Brain microvascular endothelial cell (primary cell): ENCODE measurements at places on chromosomes 3 and 15.

- no peak for DNase-seq
Observed at GRCh38 chr3:104316118-104316517, 1050.6 kb upstream of the ALCAM start.

DNA sequence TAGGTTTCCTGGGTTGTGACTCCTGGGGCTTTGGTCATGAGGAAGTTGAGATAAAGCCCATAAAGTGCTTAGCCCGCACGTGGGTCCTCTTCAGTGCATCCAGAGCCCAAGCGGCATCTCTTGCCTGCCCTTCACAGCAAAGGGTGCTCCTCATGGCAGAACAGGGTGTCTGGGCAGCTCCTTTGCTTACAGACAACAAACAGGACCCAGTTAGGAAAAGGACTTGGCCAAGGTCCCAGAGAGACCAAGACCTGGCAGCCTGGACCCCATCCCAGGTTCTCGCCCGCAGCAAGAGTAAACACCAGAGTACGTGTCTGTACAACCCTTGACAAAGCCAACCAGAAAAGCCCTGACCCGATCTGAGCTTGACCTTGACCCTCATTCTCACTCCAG, 27.0 kb downstream of the ALS2CL start:
- DNase-seq = no peak

- DNase-seq = no peak
Observed at GRCh38 chr15:85398822-85399221, 18.4 kb downstream of the AKAP13 start.

- no peak for DNase-seq
Observed at GRCh38 chr3:101996832-101997231, 147.5 kb downstream of the NFKBIZ start.

DNA sequence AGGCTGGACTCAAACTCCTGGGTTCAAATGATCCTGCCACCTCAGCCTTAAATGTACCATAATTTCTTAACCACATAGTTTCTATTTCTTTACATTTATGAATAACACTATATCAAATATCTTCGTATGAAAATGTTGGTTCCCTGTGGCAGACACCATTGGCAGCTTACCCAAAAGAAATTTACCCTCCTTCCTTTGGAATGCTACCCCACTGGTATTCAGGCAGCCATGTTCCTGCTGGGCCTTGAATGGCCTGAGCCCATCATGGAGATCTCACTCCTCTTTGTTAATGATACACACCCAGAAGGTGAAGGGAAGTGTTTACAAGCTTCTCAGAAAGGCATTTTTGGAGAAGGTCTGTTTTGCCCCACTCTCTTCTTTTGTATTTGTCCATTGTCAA, 94.3 kb upstream of the RNF7 start:
- DNase-seq = no peak

GRCh38 chr3:125767641-125768040, 172.3 kb upstream of the OSBPL11 start:
- DNase-seq = no peak

GRCh38 chr3:30155755-30156154, 450.6 kb upstream of the TGFBR2 start:
- no peak for DNase-seq

DNA sequence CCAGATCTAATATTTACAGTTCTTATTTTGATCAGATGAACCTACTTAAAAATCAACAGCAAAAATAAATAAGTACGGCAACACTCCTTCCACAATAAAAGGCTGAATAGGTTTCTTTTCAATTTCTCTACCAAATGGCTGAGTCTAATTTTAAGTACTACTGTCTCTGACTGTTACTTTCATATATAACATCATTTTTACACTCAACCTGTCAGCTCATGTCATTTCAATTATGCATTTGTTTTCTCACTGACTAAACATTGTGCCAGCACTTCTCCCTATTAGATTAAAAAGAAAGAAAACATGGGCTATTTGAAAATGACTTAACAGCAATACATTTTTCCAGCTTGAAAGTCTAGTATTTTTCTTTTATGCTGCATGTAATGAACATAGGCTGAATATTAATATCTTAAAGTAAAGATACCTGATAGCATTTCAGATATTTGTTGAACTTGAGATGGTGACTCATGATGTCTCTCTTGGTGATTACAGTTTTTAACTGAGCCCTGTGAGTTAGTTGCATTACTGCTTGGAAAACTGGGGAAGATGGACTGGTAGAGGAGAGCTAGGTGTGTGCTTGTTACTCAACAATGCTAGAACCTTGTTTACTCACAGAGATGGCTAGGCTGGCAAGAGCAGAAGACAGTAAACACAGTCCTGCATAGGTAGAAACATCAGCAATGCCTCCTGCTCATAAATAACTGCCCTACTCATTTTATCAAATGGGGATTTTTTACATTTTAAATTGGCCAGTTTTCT, 73.9 kb downstream of the PEX5L start:
- no peak for DNase-seq

DNA sequence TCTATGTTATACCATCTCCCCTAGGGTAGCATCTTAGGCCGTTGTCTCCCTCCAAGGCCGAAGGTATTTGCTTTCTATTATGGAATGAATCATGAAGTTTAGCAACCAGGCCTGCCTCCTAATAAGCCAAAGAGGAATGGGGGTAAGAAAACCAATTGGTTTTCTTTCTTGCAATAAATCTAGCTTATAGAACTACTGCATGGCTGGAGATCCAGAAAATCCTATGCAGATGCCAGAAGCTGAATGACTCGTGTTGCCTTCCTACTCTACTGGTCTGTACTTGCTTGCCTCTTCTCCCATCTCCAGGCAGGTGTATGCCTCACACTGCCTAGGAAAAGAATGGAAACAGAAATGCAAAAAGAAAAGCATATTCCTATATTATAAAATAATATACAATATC, 31.1 kb upstream of the IL16 start:
- no peak for DNase-seq

DNA sequence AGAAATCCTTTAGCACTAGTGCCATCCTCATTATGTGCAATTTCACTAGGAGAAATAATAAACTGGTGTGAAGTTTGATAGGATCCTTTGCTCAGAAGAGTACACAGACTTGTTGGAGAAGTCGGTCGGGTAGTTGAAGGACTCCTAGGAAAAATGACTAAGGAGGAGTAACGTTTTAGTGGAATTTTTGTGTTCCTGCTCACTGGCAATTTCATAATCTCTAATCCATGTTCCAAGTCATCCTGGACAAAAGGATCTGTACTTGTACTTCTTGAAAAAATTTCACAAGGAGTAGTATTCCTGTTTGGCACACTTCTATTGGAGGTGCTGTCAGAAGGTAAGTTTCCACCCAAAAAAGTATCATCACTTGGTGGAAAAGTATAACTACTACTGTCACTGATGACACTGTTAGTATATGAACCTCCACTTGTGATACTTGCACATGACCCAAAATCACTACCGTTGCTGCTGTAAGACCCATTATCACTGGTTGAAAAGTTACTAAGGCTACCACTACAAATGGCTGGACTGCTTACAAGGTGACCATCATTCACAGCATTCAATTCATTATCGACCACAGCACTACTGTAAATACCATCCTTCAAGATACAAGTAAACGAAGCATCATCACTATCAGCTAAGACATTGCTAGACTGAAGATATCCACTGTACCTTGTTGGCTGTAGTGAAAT, 77.4 kb downstream of the NEDD4 start:
- no peak for DNase-seq

DNA sequence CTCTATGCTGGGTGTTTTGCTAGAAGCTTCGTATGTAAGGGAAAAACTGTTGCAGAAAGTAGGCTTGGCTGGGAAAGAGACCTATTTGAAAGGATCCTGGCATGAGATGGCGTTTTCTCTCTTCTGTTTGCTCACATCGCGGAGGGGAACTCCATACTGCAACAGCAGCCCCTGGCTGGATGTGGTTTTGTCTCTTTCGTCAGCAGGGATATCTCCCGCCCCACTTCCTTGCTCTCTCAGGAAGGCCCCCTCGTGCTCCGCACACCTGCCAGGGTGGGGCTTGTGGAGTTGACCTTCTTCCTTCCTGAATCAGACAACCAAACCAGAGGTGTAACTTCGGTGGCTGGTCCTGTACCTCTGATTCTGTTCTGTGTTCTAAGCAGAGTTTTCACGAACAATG, 26.4 kb upstream of the MYZAP start:
- no peak for DNase-seq

DNA sequence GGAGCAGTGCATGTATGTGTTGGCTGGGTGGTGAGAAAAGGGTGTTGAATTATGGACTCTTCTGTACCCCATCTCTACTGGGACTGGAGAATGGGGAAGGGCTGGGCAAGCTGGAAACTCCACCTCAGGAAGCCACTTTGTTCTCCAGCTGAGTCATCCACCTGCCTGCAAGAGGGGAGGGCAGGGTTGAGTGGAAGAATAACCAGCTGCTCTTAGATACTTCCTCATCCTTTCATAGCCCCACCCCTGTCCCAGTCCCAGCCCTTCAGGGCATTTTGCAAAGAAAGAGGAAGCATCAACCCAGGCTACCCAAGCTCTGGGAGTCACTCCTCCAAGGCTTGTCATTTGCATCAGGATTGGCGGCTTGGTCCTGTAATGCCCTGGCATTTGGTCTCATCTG, 33.1 kb downstream of the RAB11A start:
- no peak for DNase-seq

GRCh38 chr3:23314981-23315762, 112.0 kb downstream of the UBE2E2 start:
- no peak for DNase-seq

GRCh38 chr3:65995030-65995429, 43.7 kb downstream of the MAGI1 start:
- peak; percentile 56 for DNase-seq

DNA sequence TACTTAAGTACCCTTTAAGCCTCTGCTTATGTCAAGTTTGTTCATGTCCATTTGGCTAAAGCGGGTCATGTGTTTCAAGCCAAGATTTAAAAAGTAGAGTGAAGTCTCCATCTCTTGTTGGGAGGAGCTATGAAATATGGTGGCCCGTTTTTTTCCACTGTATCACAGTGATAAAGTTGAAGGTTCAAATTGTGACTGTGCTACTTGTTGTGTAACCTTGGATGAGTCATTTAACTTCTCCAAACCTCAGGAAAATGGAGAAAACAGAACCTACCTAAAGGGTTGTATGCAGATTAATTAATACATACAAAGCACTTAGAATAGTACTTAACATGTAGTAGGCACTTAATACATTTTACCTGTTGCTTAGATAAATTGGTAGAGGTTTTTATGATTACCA, 43.4 kb downstream of the SNAPC5 start:
- no peak for DNase-seq

DNA sequence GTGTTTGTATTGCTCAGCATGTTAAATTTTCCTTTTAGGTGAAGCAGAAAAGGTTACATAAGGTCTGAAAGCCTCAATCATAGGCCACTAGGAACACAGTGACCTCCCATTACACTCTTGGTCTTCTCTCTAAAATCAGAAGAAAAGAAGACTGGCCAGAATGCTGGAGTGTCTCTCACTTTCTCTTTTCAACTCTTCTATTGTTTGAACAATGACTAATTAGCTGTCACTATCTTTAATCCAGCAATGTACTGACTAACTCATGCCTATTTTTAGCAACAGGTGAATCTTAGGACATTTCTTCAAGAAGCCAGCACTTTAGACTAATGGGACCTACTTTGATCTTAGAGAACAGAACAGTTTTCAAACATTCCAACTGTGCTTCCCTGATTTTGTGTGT, 142.8 kb downstream of the TGFBR2 start:
- no peak for DNase-seq

GRCh38 chr15:53791581-53791980, 32.1 kb upstream of the WDR72 start:
- DNase-seq = no peak
